ENCODE measurements at places on chromosomes 4 and X.

GRCh38 chr4:154277172-154277571 lies 214.4 kb downstream of the DCHS2 start:
- no peak for DNase-seq

- DNase-seq, result no peak
Observed at GRCh38 chr4:168453146-168453545, 27.1 kb downstream of the DDX60L start.

DNA sequence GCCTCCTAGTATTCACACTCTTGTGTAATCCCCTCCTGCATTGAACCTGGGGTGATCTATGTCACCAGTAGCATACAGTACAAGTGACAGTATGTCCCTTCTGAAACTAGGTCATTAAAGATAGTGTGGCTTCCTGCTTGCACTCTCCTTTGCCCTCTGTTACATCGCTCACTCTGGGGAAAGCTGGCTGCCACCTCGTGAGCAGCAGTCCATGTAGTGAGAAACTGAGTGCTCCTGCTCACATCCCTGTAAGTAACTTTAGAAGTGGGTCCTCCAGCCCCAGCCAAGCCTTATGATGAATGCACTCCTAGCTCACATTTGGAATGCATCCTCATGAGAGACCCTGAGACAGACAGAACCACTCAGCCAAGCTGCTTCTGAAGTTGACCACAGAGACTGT lies 89.8 kb upstream of the TNIP3 start:
- no peak for DNase-seq

DNA sequence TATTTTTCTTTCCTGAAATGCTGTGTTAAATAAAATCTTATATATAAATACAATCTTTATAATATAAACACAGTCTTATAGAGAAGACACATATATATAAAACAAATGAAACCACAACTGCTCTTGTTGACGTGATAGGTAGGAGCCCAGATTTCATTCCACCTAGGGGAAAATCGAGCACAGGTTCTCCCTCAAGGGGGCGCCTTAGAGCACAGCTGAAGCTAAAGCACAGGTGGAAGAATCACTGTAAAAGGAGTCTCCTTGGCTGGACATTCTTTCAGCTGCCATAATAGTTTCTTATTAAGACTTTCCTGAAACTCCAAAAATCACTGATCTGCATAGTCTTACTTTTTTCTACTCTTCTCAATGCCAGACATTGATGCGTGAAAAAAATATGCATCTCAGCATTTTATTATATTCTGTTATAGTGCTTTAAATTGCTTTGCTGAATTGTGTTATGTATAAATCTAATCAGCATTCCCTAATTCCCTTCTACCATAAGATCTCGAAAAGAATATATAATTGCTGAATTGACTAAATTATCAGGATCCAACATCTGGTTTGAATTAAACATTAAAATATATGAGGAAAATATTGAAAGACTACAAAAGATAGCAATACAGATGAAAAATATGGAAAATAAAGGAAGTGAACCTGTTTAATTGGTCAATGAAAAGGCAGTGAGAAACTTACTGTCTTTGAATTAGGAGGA lies 25.5 kb upstream of the RXFP1 start:
- peak; percentile 38 for DNase-seq

DNA sequence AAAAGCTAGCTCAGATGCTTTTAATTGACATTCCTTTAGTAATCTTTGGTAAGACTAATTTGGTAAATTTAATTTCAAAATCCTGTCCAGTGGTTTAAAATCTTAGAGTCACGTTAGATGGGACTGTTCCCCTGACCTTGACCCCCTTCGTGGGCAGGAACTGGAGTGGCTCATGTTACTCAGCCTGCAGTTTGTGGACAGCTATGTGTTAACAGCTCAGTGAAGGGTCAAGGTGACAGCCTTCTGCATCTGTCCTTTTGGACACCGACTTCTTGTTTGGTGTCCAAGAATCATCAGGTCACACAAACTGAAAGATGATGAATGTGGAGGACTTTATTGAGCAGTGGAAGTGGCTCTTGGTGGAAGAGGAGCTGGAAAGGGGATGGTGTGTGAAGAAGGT lies 2.9 kb downstream of the ARSF start:
- no peak for DNase-seq

DNA sequence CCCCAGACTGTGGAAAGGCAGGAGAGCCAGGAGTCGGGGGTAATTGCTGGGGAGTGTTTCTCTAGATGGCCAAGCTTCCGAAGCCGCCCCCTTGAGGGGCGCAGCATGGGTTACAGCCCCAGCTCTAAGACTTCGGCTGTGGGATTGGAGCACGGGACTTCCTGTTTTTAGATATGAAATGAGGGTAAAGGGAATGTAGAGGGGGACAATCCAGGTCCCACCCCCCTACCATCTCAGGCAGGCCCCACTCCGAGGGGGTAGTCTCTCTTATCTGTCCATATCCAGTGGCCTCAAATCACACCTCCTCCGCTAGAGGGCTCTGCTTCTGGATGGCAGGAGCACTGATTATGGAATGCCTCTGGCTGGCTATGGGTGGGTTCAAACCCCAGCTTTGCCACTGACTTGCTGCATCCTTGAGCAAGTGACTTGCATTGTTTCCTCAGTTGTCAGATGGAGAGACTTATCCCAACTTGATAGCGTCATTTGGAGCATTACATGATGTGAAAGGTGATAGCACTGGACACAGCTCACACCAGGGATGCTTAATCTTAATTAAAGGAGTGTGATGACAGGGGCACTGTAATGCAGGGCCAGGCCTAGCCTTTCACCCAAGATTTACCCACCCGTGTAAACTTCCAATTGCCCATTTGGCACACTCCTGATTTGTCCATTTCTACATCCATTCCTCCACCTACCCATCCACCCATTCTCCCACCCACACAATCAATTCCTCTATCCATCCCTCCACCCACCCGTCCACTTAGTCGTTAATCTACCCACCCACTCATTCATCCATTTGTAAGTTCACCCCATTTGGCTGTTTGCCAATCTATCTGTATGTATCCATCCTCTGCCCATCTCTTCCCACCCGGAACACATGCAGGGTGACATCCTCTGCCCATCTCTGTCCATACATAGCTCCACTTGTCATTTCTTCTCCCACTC lies 848 bp upstream of the KCND1 start:
- DNase-seq, result peak; percentile 30

GRCh38 chr4:68346461-68346860 lies 3.4 kb downstream of the YTHDC1 start:
- DNase-seq, result no peak

DNA sequence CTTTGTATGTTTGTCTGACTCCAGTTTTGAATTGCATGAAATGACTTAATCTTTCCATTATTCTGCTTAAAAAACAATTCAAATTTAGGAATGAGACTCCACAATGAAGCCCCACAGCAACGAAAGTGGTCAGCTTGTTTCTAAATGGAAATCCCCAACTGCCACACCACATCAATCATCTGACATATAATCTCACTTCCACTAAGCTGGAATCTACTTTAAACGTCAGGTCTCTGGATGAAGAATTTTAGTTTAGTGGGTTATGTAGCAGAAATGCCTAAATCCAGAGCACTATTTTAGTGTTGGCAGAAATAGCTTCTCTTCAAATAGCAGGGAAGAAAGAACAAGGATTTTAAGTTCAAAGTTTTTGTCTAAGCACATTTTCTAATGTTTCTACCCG lies 1.7 kb upstream of the BMP2K start:
- no peak for DNase-seq

- no peak for DNase-seq
Observed at GRCh38 chr4:10345381-10345784, 111.8 kb downstream of the ZNF518B start.

GRCh38 chr4:55030589-55030988 lies 94.8 kb downstream of the KDR start:
- DNase-seq, result no peak

GRCh38 chr4:116982656-116983055 lies 102.7 kb downstream of the TRAM1L1 start:
- DNase-seq, result no peak

- no peak for DNase-seq
Observed at GRCh38 chrX:131944936-131945902, 77.9 kb upstream of the STK26 start.

DNA sequence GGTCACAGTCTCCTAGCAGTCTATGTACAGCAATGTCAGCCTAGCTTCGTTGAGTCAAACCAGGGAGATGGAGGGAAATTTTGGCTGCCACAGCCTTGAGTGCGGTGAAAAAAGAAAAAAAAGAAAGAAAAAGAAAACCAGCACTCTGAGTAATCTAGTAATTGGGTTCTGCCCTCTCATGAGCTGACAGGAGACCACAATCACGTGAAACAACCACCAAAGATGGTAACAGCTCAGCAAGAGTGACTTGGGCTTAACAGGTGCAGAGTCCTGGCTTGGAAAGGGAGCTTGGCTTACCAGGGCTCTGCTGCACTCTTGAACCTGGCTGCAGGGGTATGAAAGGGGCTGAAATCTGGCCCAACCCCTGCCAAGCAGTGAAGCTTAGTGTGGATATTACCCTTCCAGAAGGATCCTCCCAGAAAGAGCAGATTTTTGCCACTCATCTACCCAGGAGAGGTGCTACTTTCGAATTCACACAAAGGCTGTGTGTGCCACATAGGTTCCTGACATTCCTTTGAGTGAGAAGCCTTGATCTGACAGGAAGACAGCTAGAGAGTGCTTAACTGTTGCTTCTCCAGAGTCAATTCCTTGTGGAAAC lies 350.3 kb downstream of the PTTG2 start:
- DNase-seq, result no peak

DNA sequence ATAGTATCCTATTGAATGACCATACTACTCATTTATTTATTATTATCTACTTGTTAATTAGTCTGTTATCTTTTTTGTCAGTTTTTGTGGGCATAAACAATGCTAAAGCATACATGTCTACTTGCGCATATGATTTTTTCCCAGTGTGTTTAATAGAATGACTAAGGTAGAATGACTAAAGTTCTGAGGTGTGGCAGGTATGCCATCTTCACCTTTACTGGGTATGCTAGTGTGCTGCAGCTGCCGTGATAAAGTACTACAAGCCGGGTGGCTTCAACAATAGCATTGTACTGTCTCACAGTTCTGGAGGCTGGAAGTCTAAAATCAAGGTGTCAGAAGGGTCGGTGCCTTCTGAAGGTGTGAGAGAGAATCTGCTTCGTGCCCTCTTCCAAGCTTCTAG lies 19.2 kb downstream of the CD38 start:
- DNase-seq, result no peak

DNA sequence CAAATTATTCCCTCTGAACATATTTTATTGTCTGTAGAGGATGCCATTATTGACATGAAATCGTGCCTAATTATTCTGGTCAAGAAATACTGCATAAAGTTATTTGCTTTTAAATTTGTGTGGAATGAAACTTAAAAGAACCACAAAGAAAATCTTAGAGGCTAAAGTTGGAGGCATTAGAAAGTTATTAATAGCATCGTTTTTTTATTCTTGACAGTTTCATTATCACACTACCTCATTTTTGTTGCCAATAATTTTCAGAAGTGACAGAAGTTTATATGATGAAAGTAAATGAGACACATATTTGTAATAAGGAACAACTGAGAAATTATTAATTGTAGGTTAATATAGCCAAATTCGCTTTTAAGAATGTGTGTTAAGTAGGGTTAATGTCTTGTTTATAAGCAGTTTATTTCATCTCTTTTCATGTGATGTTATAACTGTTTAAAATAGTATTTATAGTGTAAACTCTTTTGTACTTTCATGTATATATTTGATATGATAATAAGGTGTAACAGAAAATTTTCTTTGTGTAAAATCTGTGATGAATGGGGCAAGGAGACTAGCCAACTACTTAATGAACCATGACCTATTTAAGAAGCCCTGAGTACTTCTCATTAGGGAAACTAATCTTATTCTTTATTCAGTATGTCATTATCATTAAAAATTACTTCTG lies 54.5 kb upstream of the GRIA2 start:
- DNase-seq, result no peak

GRCh38 chr4:42478509-42478908 lies 81.2 kb downstream of the SHISA3 start:
- DNase-seq, result no peak

DNA sequence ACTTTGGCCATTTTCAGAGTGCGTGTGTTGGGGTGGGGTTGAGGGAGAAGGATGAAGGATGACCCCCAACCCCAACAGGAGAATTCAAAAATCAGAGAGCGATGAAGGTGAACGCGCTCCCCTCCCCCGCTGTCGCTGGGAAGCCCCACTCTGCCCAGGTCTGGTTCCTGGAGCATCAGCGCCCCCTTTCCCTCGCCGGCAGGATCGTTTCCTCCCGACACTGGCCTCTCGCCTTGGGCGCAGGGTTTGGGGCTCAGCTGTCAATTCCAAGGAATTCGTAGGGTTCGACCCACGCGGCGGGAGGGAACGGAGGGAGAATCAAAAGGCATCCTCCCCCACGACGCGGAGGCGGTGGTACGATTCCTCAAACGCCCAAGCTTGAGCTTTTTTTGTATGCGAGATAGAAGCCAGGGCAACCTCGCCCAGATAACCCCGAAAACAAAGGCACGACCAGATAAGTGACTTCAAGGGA lies 1.0 kb upstream of the PDGFRA start:
- no peak for DNase-seq

GRCh38 chrX:51975360-51975759 lies 81.9 kb downstream of the MAGED1 start:
- no peak for DNase-seq

DNA sequence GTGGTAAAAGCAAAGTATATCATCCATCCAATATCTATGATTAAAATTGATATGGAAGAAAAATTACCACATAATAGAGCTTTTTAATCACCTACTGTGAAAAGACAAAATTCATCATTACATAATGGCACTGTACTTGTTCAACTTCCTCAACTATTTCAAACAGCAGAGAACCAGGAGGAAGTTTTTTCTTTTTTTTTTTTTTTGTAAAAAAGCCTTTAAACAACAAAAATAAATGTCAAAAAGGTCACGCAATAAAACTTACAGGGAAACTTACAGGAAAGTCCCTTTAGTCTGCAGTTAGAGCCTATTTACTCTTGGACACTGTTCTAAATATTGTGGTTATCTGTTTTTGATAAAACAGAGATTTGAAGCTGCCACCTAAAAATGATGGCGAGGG lies 4.8 kb downstream of the PDGFC start:
- DNase-seq, result peak; percentile 28

DNA sequence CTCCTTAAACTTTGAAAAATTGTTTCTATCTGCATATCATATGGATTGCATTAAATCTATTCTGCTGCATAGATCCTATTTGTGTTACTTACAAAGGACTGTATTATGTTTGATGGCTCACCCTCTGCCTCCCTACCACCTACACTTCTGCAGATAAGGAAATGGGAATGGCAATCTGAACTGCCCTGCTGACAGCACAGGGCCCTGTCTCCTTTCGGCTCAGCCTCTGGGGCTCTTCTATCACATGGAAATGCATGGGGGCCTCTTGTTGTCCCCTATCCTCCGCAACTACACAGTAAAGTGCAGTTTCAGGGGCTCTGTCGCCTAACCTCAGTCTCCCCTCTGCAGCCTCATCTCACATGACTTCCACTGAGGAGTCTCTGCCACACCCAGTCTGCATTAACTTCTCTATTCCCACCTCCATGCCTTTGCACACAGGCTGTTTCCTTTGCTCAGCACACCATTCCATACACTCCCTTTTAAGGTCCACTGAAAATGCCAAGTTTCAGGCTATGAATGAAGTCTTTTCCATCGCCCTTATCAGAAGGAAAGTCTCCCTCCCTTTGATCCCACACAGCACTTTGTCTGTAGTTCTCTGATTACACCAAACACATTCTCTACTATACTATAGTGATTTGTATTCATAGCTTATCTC lies 12.5 kb downstream of the RELL1 start:
- no peak for DNase-seq

- no peak for DNase-seq
Observed at GRCh38 chrX:50594788-50595187, 124.2 kb upstream of the DGKK start.

Data from CD14-positive monocyte (primary cell).